ENCODE measurements at places on chromosomes 16 and 17. TPM values are rescaled to one million over a fixed set of nuclear protein-coding genes. Genes with fewer than 3 reads are reported as not detected.

GRCh38 chr16:7990626-7991260 lies 599.6 kb downstream of the TMEM114 start:
- no peak for DNase-seq
- no peaks in the 10 kb centered on the region for H3K36me3 ChIP-seq
- no peaks in the 10 kb centered on the region for H3K27me3 ChIP-seq
- H3K4me1 ChIP-seq: no peaks in the 10 kb centered on the region
- no peak overlapping the region for H3K4me3 ChIP-seq
- H3K27ac ChIP-seq: no peak overlapping the region

GRCh38 chr16:58392215-58393137 lies at the start of gene GINS3:
Gene GINS3 (plus strand): TSS chr16:58392471. CDS start chr16:58392602, 131 bp downstream.
- no peaks in the 10 kb centered on the region for H3K36me3 ChIP-seq
- H3K27ac ChIP-seq: peak within 1 kb of the TSS; percentile 60
- peaks cover 6% of the 10 kb centered on the region for H3K4me1 ChIP-seq
- H3K27me3 ChIP-seq: no peaks in the 10 kb centered on the region

DNA sequence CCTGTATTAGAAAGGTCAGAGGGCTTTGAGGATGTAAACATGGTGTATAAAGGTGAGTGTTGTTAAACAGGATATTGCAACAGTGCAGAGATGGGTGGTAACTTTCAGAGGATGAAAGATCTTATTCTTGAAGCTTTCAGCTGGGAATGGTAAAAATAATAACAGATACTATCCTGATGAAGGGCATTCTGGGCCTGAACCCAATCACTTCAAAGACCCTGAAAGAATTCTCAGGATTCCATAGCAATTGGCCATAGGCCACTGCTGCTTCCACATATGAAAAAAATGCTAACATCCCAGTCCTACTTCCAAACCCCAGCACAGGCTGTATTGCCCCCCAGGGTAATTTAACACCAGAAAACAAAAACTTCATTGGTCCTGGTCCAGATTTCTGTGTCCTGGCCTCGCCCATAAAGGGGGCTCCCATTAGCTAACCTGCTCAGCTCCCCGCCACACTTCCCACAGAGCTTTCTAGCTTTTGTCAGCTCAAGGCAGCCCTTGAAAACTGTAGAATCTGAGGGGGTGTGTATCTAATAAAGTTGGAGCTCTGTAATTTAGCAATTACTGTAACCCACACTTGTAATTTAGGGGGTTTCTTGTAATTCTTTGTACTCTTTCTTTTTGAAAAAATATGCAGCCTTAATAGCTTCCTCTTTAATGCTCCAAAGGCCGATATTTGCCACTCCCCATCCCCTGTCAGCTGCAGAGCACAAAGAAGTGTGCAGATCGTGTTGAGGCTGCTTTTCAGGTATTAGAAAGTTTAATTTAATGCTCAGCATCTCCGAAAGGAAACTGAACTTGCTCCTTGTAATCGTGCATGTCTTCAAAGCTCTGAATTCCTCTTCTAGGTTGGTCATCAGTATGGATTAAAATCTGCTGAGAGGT lies 371.5 kb downstream of the SEC14L1 start:
- no peak overlapping the region for H3K4me3 ChIP-seq
- H3K27ac ChIP-seq: no peak overlapping the region
- H3K4me1 ChIP-seq: no peaks in the 10 kb centered on the region

GRCh38 chr17:79168486-79169055 lies 93.9 kb downstream of the ENGASE start:
- H3K36me3 ChIP-seq: no peaks in the 10 kb centered on the region
- H3K4me3 ChIP-seq: no peak overlapping the region
- no peak overlapping the region for H3K27ac ChIP-seq
- H3K4me1 ChIP-seq: no peaks in the 10 kb centered on the region

GRCh38 chr17:54901230-54901822 lies 674 bp downstream of the TOM1L1 start:
- H3K4me1 ChIP-seq: peaks cover 10% of the 10 kb centered on the region
- H3K27me3 ChIP-seq: peaks cover 2% of the 10 kb centered on the region
- no peak overlapping the region for H3K4me3 ChIP-seq
- no peak for DNase-seq
- no peak overlapping the region for H3K27ac ChIP-seq

DNA sequence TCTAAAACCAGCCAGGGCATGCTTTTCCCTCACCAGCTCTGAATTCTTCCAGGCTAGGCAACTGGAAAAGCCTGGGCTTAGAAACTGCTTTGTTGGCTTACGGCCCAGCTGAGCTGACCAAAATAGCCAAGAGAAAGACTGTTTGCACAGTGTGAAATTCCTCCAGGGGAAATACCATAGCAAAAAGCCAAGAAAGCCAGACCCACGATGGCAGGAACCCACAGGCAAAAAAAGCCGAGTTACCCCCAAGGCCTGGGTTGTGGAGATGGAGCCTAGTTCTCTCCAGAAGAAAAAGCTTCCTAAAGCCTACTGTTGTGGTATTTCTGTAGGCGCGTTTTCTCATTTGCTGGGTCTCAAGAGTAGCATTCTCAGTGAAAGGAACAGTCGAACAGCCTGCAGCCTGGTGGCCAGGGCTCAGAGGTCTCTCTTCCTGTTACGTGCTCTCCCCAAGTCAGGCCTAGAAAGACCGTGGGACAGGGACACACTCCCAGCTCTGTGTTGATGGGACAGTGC lies 9.2 kb downstream of the SP2 start:
- peaks cover 11% of the 10 kb centered on the region for H3K36me3 ChIP-seq
- DNase-seq: no peak
- no peaks in the 10 kb centered on the region for H3K27me3 ChIP-seq
- H3K4me1 ChIP-seq: no peaks in the 10 kb centered on the region
- H3K27ac ChIP-seq: no peak overlapping the region
- H3K4me3 ChIP-seq: no peak overlapping the region

DNA sequence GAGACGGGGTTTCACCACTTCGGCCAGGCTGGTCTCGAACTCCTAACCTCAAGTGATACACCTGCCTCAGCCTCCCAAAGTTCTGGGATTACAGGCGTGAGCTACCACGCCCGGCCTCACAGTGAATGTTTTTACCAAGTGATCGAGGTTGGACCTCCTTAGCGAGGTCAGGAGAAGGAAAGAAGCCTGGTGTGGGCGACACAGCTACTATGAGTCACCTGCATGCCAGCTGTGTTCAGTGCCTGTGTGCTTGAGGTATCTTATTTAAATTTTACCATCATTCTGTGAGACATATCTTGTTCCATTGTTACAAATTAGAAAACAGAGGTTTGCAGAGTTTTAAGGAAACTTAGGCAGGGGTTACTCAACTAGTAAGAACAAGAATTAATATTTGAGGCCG lies 174.8 kb upstream of the DYNLRB2 start:
- no peak overlapping the region for H3K4me3 ChIP-seq
- H3K27me3 ChIP-seq: no peaks in the 10 kb centered on the region
- H3K4me1 ChIP-seq: no peaks in the 10 kb centered on the region
- no peak for DNase-seq
- H3K27ac ChIP-seq: no peak overlapping the region
- H3K36me3 ChIP-seq: no peaks in the 10 kb centered on the region

DNA sequence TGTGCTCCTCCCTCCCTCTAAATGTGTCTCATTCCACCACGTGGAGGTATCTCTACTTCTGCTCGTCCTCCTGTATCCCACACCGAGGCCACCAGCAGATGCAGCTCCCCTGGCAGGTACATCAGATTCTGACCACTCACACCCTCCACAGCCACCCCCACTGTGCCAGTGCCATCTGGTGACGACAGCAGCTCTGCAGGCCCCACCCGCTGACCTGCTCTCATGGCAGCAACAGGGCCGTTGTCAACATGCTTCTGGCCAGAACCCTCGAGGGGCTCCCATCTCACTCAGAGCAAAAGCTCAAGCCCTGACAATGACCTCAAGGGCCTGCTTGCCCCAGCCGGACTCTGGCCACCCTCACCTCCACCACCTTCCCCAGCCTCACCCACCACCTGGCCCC lies 93.4 kb downstream of the AMFR start:
- no peaks in the 10 kb centered on the region for H3K36me3 ChIP-seq
- H3K4me1 ChIP-seq: no peaks in the 10 kb centered on the region
- DNase-seq: no peak
- H3K4me3 ChIP-seq: no peak overlapping the region

The MYCBPAP gene
- total RNA-seq: 5.3 TPM

The CLEC18C gene
- 2.1 TPM for total RNA-seq

DNA sequence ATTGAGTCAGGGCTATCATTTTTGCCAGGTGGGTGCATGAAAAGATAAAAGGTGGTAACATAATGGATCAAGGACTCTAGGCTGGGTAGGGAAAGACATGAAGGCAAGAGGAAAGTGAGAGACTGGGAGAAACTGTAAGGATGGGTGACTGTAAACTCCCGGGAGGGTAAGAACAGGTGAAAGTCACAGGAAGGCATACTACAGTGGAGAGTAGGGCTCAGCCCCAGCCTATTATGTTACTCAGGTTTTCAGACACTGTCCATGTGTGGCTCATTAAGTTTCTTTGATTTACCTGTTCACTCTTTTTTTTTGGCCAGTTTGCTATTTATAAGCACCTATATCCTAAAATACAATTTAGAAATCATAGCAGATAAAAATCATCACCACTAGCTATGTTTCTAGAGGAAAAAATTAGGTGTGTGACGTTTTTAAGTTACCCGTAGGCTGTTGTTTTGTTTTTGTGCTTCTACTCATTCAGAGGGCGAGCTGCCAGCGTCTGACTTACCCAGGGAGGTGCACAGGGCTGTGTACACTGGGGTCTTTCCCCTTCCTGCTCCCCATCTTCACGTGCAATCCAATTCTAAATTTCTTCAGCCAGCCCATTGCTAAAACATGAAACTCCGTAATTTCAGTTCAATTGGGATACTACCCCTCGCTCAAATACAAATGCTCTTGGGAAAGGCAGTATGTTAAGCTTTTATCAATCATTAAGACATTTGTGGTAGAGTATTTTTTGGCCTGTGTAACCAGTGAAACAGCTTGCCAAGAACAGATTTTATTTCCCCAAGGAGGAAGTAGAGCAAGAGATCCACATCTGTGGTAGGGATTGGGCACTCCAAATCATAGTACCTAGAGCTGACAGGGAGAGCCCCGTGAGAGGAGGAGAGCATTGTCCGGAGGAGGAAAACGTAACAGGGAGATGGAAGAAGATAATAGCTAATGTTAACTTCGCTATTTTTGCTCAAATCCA lies 21.7 kb upstream of the VWA3A start:
- no peak for DNase-seq
- no peak overlapping the region for H3K4me3 ChIP-seq
- H3K27me3 ChIP-seq: no peaks in the 10 kb centered on the region

Data from T-cell (primary cell).